T follicular helper cell (primary cell): ENCODE measurements at places on chromosomes 4 and X.

- no peak for DNase-seq
Measured at GRCh38 chr4:110610620-110610939, 12.3 kb downstream of the PITX2 start.

DNA sequence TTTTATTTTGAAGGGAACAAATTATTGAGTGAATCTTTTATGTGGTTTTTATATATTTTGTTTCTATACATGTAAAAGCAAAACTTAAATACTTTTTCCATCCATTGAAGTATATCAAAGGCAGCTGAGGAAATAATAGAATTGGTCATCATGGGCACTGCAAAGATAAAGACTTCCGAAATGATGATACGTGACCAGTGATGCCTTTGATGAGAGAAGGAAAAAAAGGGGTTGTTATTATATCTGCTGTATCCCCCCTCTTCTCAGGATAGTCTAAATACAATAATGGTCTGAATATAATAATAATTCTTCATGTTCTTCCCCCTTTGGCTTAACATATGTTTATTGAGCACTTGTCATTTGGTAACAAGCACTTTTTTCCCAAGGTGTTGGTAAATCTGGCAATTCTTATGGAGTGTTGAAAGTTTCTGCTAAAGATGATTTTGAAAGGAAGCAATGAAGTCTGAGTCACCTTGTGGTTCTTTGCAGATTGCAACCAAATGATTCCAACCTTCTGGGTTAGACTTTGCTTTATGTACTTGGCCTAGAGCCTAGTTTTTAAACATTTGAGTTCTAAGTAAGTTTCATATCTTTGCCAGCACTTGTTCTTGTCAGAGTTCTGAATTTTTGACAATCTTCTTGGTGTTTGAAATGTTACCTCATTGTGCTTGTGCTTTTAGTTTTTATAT, 60.8 kb downstream of the USP9X start:
- no peak for DNase-seq

GRCh38 chrX:18833071-18833731, 125.8 kb downstream of the PPEF1 start:
- no peak for DNase-seq

GRCh38 chrX:155056471-155056870, 14.5 kb downstream of the CMC4 start:
- no peak for DNase-seq

GRCh38 chr4:141142423-141142822, 9.2 kb upstream of the RNF150 start:
- no peak for DNase-seq

DNA sequence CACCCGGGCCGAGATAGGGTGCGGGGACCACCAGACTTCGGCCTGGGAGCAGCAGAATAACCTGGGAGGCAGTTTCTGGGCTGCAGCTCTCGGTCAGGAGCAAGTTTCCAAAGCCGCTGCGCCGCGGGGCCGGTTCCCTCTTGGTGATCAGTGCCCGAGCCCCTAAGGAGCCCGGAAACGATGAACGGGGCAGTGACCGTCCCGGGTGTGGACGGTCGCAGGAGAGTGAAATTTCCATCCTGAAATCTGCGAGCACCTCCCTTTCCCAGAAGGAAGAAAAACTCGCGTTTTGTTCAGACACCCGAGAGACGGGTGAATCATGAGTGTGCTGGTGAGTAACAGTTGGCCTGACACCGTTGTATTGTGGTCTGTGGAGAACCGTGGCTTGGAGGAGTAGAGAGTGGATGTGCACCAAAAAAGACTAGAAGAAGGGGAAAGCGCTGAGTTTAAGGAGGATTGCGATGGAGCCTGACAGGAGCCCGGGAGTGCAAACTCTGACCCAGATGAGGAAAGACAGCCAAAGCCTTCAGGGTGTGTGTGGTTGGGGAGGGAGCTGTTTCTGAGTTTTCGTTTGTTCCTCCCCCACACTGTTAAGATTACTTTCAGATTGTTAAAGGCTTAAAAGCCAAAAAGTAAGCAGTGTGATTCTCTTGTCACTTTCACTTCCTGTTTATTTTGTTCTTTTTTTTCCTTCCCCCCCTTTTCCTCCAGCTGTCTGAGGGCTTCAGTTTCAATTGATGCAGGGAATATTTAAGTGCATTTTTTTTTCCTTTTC, 828 bp downstream of the MCUB start:
- DNase-seq: peak; percentile 50

GRCh38 chr4:256492-256891, 48.8 kb downstream of the ZNF732 start:
- no peak for DNase-seq

DNA sequence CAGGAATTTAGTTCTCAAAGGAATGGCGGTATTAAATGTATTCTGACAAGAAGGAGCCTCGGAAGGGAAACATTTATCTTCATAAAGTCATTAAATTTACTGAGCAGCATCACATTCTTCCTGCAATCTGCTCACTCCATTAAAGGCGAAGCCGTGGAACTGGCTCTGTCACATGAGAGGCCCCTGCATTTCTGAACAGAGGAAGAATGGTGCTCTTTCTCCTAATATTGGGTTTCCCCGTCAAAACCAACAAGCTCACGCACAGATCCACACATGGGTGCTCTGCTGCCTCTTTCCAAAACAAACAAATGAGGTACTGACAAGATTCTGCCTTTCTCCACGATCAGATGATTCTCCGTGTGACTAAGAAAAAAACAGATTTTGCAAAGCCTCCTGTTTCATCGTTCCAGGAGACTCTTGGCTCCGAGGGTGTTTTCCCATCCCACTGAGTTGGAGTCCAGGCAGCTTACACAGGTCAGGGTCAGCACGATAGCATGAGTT, 191.2 kb downstream of the IDS start:
- no peak for DNase-seq

DNA sequence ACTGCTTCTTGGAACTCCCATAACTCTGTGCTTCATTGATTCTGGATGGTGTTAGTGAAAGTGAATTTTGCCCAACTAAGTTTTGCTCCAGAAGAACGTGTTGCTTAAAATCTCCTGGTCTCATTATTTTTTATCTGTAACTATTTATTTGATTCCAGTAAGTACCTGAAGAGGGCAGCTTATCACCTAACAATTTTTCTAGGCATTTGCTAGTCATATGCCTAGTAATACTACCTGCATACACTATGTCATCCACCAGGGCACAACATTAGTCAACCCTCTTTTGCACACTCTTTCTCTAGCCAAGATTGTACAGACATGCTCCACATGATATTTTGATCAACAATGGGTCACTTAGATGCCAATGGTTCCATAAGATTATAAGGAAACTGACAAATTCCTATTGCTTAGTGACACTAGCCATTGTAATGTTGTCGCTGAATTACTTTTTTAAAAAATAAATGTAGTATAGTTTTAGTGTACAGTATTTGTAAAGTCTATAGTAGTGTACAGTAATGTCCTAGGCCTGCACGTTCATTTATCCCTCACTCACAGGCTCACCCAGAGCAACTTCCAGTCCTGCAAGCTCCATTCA, 499.9 kb upstream of the AADAT start:
- DNase-seq: no peak

DNA sequence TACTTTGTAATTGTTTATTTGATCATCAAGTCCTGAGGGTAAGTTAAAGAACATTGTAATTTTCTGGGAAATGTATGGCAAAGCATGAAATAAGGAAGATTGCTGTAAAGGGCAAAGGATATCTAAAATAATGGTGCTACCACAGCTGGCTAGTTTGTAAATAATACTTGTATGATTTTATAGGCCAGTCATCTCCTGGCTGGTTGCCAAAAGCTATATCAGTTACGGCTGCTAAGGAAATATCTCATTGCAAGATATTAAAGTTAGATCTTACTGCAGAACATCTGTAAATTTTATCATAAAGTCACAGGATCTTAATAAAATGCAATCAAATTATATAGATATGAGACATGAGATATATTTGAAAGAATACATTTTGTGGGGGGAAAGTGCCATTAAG, 150.8 kb upstream of the CXCL13 start:
- no peak for DNase-seq

- no peak for DNase-seq
Measured at GRCh38 chrX:148865277-148866210, 365.1 kb downstream of the AFF2 start.

- DNase-seq: no peak
Measured at GRCh38 chr4:85557016-85557901, 82.3 kb downstream of the ARHGAP24 start.

GRCh38 chr4:184265546-184266351, 48.1 kb upstream of the ENPP6 start:
- no peak for DNase-seq

- no peak for DNase-seq
Measured at GRCh38 chrX:15512401-15512965, 11.9 kb downstream of the BMX start.

DNA sequence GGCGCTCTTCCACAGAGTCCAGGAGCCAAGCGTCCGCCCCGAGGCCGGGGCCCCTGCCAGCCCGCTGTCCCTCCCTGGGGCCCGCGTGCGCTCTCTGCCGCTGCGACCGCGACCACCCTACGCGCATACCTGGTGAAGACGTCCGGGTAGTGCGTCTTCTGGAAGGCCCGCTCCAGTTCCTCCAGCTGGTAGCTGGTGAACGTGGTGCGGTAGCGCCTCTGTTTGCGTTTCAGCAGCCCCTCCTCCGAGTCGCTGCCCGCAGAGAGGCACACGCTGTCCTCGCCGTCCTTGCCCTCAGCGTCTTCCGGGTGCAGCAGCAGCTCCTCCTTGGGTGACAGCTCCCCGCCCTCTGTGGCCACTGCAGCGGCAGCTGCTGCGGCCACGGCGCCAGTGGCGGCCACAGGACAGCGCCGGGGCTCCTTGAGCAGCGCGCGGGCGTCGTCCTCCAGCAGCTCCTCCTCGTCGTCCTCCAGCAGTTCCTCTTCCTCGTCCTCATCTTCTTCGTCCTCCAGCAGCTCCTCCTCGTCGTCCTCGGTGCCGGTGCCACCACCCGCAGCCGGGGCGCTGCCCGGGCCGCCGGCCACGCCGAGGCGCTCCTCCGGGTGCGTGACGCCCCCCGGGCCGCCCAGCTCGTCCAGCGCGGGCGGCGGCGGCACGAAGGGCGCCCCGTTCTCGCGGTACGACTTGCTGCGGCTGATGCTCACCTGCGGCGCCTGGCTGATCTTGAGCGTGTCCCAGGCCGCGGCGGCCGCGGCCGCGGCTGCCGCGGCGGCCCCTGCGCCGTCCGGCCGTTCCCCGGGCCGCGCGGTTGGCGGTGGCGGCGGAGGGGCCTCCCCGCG, 2.8 kb downstream of the ARX start:
- no peak for DNase-seq

GRCh38 chr4:37970702-37971101, 10.5 kb downstream of the PTTG2 start:
- DNase-seq: peak; percentile 37

DNA sequence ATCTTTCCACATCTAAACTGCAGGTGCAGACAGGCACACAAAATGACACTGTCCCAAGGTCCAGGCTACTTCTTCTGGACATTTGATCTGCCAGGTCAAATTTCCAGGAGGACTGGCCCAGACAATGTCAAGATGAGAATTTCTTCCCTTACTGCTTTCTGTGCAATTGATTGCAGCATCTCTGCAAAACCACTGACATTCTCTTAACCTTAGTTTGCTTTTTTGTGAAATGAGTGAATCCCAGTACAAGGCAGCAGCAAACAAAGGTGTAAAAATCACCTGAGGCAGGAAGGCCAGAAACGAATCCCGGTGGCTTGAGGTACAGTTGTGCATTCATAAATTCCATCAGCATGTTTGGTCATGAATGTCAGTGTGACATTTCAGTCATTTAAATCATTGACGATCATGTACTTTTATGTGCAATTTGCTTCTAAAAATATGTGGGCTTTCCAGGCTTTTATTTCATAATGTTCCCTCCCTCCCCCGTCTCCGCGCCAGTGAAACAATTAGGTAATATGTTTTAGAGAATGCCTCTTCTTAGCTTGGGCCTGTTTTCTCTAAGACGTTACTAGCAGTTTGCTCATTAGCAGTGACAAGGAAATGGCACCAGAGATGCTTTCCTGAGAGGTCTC, 39.1 kb downstream of the NHS start:
- DNase-seq: no peak

DNA sequence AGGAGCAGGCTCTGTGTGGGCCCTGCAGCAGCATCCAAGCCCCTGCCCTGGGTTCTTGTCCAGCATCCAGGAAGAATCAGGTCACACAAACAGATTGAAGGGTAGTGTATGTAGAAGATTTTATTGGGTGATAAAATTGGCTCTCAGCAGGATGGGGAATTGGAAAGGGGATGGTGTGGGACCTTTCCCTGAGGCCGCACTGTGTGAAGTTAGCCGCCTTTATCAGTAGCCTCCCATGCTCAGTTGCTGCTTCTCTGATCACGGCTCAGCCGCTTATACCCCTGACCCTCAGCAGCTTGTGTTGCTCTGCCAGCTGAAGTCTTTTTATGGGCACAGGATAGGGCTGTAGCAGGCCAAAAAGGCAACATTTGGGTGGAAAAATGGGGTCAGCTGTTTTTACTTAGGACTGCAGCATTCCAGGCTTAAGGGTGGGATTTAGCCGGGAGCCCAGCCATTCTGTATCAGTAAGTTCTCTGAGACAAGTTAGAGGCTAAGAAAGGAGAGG, 35.2 kb upstream of the CCNG2 start:
- no peak for DNase-seq

- no peak for DNase-seq
Measured at GRCh38 chrX:13334491-13334890, 14.6 kb upstream of the ATXN3L start.

- DNase-seq: no peak
Measured at GRCh38 chrX:115582616-115583495, 21.9 kb downstream of the PLS3 start.

- no peak for DNase-seq
Measured at GRCh38 chr4:9964879-9965278, 56.4 kb downstream of the SLC2A9 start.

- no peak for DNase-seq
Measured at GRCh38 chrX:153636716-153637115, 10.3 kb upstream of the DUSP9 start.

DNA sequence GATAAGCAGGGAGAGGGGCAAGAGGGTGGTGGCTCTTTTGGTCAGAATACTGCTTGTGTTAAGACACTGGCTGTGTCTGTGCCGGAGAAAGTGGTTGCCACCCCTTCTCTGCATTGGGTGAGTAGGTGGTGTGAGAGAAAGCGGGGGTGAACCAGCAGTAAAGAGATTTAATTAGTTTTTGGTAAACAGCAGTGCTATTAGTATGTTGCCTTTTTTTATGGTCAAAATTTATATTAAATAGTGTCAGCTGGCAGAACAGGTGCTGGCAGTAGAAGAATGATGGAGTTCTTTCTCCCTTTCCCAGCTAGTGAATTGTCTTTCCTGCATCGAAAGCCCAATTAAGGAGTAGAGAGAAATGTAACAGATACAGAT, 181.6 kb downstream of the LARP7 start:
- no peak for DNase-seq

GRCh38 chr4:164058776-164059445, 564.4 kb downstream of the TMA16 start:
- DNase-seq: no peak

DNA sequence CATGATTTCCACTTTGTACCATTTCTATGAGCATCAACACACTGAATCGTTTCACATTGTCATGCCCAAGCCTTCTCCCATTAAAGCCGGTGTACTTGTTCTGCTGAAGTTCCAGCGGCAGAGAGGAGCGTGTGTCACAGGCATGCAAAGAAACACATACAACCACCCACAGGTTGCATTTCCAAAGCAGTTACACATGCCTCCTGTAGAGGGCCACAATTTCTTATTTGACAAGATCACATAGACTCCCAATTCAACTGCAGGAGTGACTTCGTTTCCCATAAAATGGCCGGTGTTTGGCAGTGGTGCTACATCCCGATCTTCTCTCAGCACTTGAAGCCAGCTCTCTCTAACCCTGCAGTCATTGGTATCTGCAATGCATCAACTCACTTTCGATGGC, 992.6 kb downstream of the NLGN4X start:
- DNase-seq: no peak

- peak; percentile 26 for DNase-seq
Measured at GRCh38 chr4:81913427-81913879, 441.7 kb upstream of the RASGEF1B start.
